ENCODE measurements at places on chromosomes 7 and 10. TPM values are rescaled to one million over a fixed set of nuclear protein-coding genes. Genes with fewer than 3 reads are reported as not detected.

Gene MBLAC1
- 4.5 TPM for total RNA-seq

DNA sequence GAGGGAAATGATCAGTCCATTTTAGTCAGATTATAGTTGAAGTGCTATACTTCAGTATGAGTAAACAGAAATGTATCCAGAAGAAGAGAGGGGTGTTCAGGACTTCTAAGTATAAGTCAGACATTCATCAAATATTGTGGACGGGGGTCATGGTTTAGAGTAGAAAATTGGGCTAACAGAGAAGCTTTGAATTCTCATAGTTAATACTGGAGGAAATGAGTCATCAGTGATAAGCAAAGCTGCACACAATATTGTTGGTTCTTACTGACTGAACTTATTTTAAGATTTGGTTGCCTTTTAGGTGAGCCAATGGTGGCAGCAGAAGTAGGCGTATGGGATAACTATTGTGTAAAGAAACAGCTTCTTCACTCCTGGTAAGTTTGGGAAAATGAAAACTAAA, 1.7 kb upstream of the SUMF2 start:
- no peaks in the 10 kb centered on the region for H3K27me3 ChIP-seq
- no peak overlapping the region for H3K4me3 ChIP-seq
- H3K36me3 ChIP-seq = peaks cover 22% of the 10 kb centered on the region
- no peak overlapping the region for H3K27ac ChIP-seq
- peaks cover 5% of the 10 kb centered on the region for H3K4me1 ChIP-seq
- no peak for DNase-seq

Gene CYP26A1
- total RNA-seq = not detected

DNA sequence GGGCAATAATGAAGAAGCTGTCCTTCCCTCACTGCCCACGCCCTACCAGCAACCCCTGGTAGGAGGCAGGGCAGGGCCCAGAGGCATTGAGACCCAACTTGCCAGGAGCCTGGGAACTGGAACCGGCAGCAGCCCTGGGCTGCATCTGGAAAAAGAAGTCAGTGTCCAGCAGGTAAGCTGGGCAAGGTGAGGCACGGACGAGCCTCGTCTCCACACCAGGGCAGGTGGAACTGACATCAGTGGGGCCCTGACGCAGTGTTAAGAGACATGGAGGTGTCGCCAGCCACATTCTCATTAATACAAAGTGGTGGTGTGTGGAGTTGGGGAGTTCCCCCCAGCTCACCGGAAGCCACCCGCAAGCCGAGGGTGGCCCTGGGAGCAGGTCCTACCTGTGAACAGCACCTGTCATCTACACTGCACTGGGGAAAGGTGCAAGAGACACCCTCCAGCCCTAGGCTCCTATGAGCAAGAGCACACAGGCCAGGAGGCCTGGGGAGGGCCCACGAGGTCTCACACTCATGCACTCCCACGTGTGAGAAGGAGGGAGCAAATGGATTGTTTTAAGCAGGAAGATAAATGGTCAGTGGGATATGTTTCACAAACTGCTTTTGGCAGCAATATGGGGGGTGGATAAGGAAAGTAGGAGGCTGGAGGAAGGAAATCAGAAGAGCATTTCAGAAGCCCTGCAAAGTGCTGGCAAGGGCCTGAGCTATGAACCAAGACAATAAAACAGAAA, 53.6 kb downstream of the COBL start:
- DNase-seq = no peak
- H3K4me3 ChIP-seq = no peak overlapping the region
- no peaks in the 10 kb centered on the region for H3K27me3 ChIP-seq

- H3K27ac ChIP-seq = no peak overlapping the region
- H3K4me1 ChIP-seq = no peaks in the 10 kb centered on the region
- DNase-seq = no peak
- no peaks in the 10 kb centered on the region for H3K27me3 ChIP-seq
- no peak overlapping the region for H3K4me3 ChIP-seq
- no peaks in the 10 kb centered on the region for H3K36me3 ChIP-seq
Measured at GRCh38 chr7:132124575-132124974, 451.7 kb downstream of the PLXNA4 start.

DNA sequence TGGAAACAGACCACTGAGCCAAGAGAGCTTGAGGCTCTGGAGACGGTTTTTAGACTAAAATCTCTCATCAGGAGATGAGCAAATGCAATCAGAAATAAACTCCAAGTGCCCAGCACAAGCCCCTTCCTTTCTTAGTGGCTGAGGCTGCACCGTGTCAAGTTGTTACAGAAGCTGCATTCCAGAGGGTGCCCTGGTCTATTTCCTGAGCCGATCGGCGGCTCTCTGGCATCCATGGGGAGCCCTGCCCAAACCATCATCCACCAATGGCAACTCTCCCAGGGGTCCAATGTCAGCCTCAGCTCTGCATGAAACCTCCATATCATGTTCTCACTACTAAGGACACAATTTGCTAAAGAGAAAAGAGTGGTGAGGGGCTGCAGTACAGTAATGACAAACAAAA, 89.6 kb downstream of the SVIL start:
- peaks cover 3% of the 10 kb centered on the region for H3K4me1 ChIP-seq
- H3K27me3 ChIP-seq = no peaks in the 10 kb centered on the region
- no peak overlapping the region for H3K4me3 ChIP-seq
- DNase-seq = no peak

- no peaks in the 10 kb centered on the region for H3K36me3 ChIP-seq
- no peaks in the 10 kb centered on the region for H3K27me3 ChIP-seq
- H3K4me3 ChIP-seq = no peak overlapping the region
Measured at GRCh38 chr10:76428551-76429367, 997.3 kb downstream of the LRMDA start.

DNA sequence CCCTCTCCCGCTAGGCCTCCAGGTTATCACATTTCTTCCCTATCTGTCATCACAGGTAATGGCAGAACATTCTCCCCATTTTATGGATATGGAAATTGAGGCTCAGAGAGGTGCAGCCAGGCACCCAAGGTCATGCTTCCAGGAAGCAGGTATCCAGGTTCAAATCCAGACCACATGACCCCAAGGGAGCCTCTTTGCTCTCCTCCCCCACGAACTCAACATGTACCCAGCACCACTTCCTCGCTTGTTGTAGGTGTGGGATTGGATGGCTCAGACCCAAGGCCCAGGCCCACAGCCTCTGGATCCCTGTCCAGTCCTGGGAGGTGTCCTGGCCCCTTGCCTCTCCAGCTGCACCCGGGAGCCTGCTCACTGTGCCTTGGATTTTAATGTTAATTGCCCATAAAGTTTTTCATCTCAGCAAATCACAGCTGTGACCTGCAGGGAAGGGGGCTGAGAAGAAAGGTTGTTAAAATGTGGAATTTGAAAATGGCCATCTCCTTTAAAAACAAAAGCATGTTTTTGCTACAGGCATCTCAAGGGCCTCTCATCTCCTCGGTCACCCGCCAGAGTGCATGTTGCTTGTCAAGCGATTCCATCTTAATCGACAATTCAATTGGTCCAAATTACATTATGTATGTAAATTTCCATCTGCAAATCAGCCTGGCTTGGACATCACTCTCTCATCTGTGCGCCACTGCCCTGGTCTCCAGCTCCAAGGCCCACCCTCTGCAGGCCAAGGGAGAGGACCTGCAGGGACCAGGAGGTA, 205.4 kb upstream of the ZMIZ1 start:
- H3K4me1 ChIP-seq = no peaks in the 10 kb centered on the region
- no peaks in the 10 kb centered on the region for H3K27me3 ChIP-seq
- no peak for DNase-seq
- H3K27ac ChIP-seq = no peak overlapping the region
- no peaks in the 10 kb centered on the region for H3K36me3 ChIP-seq

Gene UCN3
- not detected for total RNA-seq

DNA sequence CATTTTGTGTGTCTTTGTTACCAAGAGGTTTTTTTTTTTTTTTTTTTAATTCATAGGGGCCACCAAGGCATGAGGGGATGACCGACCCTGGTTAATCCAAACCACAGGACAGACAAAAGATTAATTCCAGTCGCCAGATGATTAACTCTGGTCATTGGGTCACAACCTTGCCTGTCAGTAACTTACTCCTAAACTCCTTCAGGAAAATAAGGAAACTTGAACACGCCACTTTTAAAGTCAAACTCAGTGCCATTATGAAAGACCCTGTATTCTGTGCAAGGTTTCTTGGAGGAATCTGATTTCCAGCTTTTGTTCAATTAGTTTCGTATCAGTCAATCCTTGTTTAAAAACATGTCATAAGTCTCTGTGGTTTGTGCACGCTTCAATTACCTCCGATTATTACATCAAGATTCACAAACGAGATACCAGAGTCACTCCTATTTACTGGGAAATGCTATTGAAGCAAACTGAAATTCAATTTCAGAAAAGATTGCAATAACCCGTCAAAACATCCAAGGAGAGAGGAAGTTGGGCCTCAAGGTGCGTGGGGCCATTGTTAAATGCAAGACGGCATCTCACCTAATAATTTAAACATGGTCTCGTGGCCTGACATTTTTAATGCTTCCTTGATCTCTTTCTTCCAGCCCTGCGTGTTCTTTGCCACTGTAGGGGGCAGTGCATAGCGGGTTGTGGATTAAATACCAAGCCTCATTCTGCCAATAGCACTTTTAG, 44.0 kb downstream of the NRP1 start:
- H3K4me1 ChIP-seq = no peaks in the 10 kb centered on the region
- DNase-seq = no peak
- no peaks in the 10 kb centered on the region for H3K27me3 ChIP-seq
- H3K36me3 ChIP-seq = no peaks in the 10 kb centered on the region
- no peak overlapping the region for H3K27ac ChIP-seq

DNA sequence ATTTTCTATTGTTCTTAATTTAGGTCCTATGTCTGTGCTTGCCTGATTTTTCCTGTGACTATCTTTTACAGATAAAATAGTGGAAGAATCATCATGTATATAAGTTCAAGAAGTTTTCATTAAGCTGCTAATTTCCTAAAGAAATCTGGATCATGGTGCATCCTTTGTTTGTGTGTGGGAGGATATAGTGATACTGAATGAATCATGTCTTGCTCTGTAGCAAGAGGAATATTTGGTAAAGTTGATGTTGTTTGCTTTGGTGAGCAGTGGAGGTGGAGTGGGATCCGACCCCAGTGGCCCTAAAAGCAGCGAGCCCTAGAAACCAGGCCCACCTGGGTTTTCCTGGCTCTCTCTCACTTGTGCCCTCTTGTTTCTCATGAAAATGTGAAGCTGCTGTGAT, 83.7 kb downstream of the CCNY start:
- no peak for DNase-seq
- peaks cover 3% of the 10 kb centered on the region for H3K4me1 ChIP-seq
- no peaks in the 10 kb centered on the region for H3K27me3 ChIP-seq
- H3K4me3 ChIP-seq = no peak overlapping the region
- no peaks in the 10 kb centered on the region for H3K36me3 ChIP-seq

Gene GFRA1
- not detected for total RNA-seq

Gene FAM24B
- total RNA-seq = 11.7 TPM

- no peak for DNase-seq
- no peak overlapping the region for H3K4me3 ChIP-seq
- no peak overlapping the region for H3K27ac ChIP-seq
Measured at GRCh38 chr7:136403591-136403990, 426.4 kb upstream of the MTPN start.

Gene INA
- not detected for total RNA-seq

GRCh38 chr10:28169525-28169924, 133.3 kb downstream of the MPP7 start:
- H3K27ac ChIP-seq = no peak overlapping the region
- H3K36me3 ChIP-seq = no peaks in the 10 kb centered on the region
- no peaks in the 10 kb centered on the region for H3K4me1 ChIP-seq

DNA sequence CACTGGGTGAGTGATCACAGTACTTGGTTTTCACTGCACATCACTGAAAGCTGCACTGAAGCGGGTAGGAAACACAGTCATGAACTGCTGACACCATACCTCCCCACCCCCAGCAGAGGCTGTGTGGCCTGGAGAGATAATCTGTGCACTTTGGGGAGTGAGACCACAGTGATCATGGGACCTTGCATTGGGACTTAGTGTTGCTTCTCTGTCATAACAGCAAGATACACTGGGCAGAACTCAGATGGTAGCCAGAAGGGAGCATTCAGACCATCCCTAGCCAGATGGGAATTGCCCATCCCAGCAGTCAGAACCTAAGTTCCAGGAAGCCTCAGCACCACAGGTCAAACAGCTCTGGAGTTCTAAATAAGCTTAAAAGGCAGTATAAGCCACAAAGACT, 346.4 kb upstream of the TMEM229A start:
- H3K36me3 ChIP-seq = no peaks in the 10 kb centered on the region
- H3K4me1 ChIP-seq = no peaks in the 10 kb centered on the region
- DNase-seq = no peak
- H3K4me3 ChIP-seq = no peak overlapping the region

Data from B cell (primary cell).